Forelimb muscle (tissue), 1 donor: ENCODE measurements at places on chromosomes 12 and 14.

DNA sequence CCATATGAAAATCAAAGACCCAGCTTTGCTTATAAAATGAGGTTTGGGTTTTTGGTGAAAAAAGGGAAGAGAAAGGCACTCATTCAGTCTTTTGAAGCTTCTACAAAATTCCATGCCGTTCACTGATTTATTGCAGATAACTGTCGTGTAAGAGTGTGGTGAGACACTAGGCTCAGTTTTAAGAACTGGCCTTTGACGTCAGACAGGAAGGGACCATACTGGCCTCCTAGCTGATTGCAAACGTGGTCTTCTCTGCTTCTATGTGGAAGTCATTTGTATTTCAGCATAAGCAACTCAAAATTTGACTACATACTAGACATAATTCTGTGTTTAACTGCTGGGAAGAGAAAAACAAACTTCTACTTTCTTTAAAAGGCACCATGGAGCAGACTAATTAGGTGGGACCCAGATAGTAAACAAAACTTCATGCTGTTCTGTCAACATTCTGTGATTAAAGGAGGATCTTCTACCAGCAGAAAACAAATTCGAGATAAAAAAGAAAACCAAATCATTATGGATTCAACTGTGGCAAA is 168.7 kb downstream of the TTC7B start:
- DNase-seq = no peak

DNA sequence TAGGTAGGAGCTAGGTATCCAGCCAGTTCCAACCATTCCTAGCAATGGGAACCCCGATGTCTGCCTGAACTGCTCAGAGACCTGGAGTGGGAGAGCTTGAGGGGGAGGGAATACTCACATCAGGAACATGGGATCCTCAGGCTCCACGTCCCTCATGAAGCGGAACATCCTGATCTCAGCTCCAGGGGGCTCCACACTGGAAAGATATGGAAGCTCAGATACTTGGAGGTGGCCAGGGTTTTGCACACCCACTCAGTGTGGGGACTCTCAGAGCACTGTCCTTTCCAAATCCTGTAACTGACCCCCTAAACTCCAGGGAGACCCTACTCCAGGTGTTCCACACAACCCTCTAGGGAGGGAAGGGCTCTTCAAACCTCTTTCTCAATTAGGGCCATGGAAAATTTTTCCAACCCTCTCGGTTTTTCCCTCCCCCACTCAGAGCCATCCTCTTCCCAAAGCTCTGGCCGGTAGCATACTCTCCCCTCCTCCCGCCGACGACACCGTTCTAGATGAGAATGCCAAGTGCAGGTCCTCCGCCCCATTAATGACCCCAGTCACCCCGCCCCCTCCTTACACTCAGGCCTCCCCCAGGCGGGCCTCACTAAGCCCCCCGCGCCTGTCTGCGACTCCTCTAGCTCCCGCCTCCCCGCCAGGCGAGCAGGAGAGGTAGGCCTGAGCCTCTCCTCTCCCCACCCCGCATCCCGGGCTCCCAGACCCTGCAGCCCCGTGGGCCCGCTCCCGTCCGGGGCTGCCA is 597 bp downstream of the MLF2 start:
- no peak for DNase-seq

- no peak for DNase-seq
Measured at GRCh38 chr12:120856980-120857379, 47.2 kb downstream of the SPPL3 start.

DNA sequence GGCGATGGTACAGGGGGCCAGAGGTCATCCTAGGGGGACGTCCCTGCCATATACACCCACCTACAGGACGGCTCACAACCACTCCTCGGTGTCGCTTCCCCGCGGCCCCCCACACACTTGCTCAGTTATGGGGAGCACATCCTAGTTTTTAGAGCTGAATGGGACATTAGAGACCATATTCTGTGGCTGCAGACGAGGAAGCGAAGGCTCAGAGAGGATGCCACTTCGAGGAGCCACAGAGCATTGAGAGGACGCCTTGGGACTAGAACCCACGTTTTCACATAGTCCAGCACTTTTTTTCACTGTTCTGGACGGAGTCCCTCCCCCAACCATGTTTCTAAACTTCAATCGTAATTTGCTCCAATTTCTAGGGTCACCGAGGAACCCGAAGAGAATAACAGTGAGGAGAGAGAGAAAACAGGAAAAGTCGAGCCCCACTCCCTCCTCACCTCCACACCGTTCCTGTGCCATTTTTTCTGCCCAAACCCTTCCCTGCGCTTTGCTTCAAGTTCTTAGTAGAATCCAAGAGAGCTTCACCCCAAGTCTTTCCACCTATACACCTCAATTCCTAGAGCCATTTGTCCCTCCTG is 641 bp upstream of the ASCL1 start:
- DNase-seq = no peak

DNA sequence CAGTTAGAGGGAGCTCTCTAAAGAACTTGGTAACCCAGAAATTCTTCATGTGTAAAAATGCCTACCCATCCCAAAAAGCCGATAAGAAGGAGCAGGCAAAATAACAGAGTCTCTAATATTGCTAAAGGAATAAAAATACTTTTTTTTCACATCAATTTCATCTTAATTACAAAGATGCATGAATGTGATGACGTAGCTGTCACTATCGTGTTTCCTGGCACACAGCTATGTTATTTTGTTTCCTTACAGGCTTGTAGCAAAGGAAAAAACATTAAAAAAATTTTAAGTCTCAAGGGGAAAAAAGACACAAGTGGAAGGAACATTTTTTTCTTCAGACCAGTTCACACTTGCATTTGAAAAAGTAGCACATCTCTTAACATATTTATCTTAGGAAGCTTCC is 10.3 kb upstream of the LGALS3 start:
- no peak for DNase-seq

- no peak for DNase-seq
Measured at GRCh38 chr12:101608301-101609133, 13.7 kb downstream of the MYBPC1 start.

DNA sequence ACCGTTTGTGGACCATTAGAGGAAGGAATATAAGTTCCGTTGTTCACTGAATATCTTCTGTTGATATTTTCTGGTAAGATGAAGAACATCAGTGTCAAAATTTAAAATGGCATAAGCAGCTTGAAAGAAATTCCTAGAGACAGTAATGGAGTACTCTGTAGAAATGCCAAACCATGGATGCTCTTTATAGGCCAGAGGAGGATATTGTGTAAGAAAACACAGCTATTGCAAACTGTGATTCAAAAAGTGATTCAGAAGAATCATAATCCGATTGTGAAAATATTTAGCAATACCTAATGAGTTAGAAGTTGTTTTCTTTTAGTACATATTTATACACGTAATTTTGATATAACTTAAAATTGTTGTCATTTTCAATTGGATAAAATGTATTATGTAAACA is 102.8 kb downstream of the SLC16A7 start:
- DNase-seq = no peak

- DNase-seq = no peak
Measured at GRCh38 chr14:64755781-64756221, 51.6 kb downstream of the PLEKHG3 start.

- DNase-seq = no peak
Measured at GRCh38 chr12:54010053-54010971, 1.5 kb downstream of the HOXC8 start.

DNA sequence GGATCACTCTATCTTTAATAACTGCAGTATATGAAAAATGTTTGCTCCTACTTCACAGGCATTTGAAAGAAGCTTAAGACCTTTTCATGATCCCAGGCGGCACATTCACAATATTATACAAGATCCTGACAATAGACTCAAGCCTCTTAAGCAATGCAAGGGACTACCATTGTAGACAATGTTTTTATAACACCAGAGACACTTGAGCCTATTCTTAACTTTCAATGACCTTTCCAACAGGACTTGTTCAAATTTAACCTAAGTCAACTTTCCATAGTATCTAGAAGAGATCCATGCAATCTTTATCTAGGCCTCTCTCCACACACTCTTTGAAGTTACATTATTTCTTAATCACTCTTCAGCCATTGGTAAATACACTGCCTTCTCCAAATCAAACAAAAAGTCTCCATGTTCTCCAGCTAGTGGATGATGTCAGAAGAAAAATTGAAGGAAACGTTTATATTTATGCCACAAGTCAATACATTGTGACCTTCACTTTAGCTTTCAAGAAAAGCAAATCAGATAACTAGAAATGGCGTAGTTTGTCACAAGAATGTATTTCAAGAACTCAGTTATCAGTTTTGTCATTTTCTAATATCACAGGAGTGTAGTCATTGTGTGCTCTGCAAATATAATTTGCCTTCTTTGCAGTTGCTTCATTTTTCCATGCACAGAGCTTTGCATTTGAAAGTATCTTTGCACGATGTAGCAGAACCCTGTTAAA is 41.2 kb downstream of the PHLDA1 start:
- no peak for DNase-seq

DNA sequence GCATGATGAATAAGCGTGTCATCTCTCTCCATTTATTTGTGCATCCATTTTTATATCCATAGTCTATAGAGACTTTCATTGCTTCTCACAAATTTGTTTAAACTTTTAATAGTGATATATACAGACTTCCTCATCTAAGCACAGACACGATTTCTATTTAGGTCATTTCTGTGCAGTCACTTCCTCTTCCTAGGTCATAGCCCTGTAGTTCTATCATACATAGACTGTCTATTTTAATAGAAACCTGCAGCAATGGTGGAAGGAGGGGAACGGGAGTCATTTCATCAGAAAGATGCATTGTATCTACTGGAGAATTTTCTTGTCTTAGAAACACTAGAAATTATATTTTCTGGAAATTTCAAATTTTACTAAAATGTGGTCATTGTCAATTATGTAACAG is 133.4 kb upstream of the FGD4 start:
- DNase-seq = no peak

DNA sequence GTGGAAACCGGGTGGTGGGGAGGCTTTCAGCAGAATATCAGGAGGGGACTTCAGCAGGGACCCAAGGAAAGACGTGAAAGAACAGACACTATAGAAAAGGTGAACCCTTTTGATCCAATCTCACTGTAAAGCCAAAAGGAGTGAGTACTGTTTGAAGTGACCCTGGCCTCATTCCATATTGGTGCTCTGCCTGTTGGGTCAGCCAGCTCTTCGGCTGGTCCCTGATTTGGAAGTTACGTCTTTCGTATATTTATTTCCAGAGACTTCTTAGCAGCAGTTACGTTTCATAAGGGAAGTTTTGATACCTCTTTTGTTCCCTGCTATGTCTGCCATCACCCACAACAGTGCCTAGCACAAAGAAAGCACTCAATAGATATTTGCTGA is 21.9 kb downstream of the WNT5B start:
- DNase-seq = no peak

GRCh38 chr14:21654215-21654614 is 580 bp downstream of the OR4E2 start:
- DNase-seq = no peak

- no peak for DNase-seq
Measured at GRCh38 chr14:50922803-50923202, 21.5 kb downstream of the PYGL start.

GRCh38 chr12:83753904-83754303 is 1067.2 kb downstream of the TMTC2 start:
- no peak for DNase-seq

DNA sequence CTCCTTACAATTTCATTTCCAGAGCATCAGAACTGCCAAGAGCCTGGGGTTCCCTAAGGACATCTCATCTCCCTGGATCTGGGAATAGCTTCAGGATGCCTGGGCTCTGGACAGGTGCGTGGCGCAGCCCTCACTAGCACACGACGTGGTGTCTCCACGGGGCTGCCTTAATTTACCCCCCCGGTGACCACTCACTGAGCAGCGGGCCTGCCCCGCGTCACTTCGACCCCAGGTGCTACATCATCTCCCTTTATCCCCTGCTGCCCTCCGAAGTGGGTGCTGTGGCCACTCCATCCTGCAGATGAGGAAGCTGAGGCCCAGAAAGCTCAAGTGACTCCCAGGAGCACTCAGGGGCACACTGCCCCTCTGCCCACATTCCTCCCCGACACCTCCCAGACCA is 177.8 kb upstream of the SFSWAP start:
- no peak for DNase-seq

GRCh38 chr12:58640314-58640713 is 280.0 kb downstream of the LRIG3 start:
- no peak for DNase-seq

DNA sequence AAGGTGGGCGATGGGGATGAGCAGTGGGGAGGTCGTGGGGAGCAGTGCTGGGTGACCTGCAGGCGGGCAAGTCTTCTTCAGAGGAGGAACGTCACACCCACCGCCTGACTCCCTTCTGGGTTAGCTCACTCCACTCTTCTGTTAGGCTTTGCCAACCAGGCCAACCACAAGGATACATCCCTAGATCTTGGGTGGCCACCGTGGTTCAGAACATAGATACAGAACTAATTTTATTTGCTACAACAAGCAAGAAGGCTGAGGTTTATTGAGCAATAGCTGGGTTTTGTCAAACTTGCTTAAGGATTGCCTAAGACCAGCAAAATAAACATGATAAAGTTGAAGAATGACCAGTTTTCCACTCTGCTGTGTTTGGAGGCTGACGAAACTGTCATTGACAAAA is 109.4 kb downstream of the DACT1 start:
- DNase-seq = no peak

DNA sequence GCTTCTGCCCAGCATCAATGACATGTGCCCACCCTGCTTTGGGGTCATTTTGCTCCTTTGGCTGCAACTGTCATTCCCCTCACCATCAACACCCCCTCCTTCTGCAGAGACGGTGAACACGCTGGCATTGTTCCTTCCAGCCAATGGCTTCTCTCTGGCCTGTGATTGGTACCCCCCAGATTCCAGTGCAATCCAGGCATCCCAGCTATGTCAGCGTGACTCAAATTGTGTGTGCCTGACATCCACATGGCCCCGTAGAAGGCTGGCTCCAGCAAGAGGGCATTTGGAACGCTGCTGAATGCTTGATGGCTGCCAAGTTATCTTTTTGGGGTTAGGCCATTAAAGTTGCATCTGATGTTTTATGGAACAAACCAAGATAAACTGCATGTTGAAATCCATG is 21.0 kb upstream of the CCND2 start:
- no peak for DNase-seq

DNA sequence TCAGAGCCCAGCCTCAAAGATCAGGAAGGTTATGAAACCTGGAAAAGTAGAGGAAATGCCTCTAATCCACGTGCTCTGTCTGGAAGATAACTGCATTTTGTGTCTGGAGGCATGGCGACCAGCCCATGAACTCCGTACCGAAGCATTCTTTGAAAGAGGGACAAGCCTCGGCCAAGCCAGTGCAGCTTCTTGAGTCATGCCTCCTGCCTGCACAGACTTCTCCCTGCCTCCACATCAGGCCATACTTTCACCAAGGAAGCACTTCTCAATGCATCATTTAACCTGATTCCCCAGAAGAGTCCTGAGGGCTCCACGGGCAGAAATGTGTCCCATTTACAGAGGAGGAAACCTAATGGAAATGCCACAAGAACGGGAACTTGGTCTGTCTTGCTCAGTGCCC is 3.4 kb downstream of the ACTN1 start:
- DNase-seq = no peak

- no peak for DNase-seq
Measured at GRCh38 chr12:11162502-11162901, 8.5 kb upstream of the SMIM10L1 start.
